ENCODE measurements at places on chromosomes 1 and 21.

DNA sequence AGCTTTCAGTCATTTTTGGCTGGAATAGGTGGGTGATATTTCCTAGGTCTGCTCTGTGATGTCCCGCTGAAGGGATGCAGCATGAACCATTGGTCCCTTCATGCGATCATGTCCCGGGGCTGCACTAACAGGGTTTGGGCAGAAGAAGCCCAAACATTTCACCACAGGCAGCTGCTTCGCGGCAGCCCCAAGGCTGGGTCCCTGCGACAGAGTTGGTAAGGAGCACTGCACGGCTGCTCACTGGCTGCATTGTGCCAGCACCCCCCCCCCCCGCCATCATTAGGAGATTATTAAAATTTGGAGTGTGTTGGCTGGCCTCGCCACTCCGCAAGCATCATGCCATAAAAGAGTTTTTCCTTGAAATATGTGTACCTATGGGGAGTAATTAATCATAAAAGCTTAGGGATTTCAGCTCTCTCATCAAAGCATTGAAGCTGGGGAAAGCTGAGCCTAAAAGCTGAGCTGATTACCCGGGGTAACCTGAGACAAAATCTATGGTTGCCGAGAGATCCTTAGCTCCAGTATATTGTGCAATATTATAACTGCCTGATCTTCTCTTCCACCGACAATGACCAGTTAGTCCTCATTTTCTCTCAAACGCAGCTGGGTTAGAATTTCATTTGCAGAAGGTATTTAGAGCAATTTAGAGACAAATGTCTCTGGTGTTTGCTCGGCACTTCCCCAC, 62.5 kb downstream of the PEX14 start:
- no peak for DNase-seq

DNA sequence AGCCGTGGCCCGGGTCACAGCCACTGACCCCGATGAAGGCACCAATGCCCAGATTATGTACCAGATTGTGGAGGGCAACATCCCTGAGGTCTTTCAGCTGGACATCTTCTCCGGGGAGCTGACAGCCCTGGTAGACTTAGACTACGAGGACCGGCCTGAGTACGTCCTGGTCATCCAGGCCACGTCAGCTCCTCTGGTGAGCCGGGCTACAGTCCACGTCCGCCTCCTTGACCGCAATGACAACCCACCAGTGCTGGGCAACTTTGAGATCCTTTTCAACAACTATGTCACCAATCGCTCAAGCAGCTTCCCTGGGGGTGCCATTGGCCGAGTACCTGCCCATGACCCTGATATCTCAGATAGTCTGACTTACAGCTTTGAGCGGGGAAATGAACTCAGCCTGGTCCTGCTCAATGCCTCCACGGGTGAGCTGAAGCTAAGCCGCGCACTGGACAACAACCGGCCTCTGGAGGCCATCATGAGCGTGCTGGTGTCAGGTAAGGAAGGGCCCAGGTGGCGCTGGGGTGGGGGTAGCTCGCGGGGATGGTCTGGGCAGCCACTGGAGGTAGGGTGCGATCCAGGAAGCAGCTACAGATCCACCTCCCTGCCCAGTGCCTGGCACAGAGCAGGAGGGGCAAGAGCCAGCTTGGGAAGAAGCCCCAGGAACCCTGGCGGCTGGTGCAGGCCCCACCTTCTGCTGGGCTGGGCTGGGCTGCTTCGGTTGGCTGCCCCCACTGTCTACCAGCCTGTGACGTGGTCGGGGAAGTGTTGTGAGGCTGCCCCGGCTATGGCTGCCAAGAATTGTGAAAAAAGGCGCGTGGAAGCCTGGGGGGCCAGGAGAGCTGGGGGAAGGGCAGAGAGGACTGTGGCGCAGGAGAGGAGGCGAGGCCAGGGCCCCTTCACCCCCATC, 3.8 kb downstream of the CELSR2 start:
- DNase-seq = no peak

GRCh38 chr1:163789911-163790310, 468.2 kb downstream of the NUF2 start:
- DNase-seq = no peak

GRCh38 chr1:41649396-41650027, 165.0 kb upstream of the EDN2 start:
- no peak for DNase-seq

DNA sequence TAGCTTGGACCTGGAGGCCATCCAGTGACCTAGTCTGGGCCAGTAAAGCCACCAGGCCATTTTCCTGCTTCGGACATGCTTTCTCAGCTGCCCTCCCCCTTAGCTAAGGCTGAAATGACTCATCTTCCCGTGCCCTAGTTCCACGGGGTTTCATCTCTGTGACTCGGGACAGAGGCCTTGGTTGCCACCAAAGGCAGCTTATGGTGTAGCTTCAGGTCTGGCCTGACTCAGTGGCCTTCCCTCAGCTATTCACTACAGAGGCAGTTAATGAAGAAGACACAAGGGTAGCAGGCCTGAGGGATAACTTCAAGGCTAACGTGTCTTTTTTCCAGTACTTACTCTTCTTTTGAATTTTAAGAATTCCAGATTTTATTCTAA, 82.4 kb downstream of the PBX1 start:
- no peak for DNase-seq
